ENCODE measurements at places on chromosomes 3 and 15.

GRCh38 chr15:57517030-57517671 lies 74.6 kb upstream of the MYZAP start:
- DNase-seq = no peak

DNA sequence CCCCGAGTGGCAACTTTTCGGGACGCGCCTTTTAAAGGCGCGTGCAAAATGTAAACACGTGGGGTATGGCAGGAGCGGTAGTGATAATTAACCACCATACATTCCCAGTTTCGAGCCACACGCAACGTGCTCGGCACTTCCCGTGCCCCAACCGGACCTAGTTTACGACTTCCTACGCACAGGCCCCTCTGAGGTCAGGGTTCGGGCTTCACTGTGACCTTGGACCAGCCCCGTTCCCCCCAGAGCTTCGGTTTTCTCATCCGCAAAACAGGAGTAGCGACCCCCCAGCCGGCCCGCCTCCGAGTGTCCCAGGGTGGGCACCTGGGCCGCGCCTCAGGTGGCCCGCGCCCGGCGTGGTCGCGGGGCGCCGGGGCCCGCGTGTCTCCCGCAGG lies 451 bp downstream of the CHCHD4 start:
- DNase-seq = peak; percentile 29

GRCh38 chr15:93052090-93052879 lies 36.7 kb downstream of the RGMA start:
- DNase-seq = no peak

- no peak for DNase-seq
These were observed 15.3 kb upstream of the CCNDBP1 start for GRCh38 chr15:43169888-43170287.

- peak; percentile 61 for DNase-seq
These were observed 1.8 kb upstream of the SCN5A start for GRCh38 chr3:38651153-38651789.

DNA sequence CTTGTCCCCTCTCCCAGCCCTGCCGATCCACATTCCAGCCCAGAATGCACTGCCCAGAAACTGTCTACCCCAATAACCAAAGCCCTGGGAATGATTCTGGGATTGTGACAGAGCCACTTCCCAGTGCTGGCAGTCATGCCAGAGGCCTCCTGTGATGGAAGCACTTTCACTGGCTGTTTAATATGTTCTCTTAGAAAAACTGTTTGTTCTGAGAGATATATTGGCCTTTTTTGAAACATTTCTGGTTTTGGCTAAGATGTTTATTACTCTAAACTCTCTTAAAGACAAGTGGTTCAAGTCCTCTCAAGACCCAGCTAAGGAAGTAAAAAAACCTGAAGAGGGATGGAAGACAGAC lies 74.0 kb upstream of the HACD2 start:
- no peak for DNase-seq

DNA sequence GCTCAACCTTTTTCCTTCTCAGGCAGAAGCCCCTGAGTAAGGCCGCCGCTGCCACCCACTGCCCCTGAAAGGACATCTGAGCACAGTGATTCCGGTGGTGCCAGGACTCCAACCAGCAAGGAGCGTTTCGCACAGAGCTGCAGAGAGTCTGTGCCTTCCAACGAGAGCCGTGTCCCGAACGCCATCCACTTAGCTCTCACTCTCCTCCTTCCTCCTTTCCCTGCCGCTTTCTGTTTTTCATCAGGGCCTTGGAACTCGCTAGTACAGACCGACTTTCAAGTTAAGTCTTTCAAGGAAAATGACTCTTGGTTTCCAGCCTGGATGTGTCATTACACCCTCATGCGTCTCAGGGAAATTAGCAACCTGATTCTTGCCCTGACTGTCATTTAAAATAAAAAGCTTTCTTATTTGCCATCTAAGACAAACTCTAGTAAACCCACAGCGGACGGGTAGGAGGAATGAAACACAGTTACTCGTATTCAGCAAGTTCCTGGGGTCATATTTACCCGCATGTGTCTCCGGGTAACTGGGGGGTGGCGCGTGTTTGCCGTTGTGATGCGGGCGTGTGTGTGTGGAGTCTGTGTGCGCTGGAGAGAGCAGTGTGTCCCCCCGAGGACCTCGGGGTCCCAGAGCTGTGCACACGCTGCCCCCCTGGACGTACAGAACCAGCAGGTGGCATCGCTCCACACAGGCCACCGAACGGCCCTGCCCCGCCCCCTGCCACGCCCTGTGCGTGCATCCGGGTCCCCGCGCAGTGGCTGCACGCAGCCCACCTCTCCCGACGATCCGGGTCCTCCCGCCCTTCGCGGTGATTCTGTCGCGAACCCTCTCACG lies 30.4 kb upstream of the ALDH1A3 start:
- DNase-seq = peak; percentile 20

DNA sequence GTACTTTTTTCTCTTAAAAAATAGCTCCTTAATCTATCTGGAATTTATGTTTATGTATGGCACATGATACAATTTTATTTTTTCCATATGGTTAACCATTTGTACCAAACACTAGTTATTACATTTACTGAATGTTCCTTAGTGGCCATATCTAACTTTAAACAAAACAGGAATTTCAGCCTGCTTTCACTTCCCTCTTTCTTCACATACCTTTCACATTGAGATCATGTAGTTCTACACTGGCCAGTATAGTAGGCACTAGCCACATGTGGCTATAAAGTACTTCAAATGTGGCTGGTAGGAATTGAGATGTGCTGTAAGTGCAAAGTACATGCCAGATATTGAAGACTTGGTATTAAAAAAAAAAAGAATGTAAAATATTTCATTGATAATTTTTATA lies 4.7 kb upstream of the RYK start:
- no peak for DNase-seq

- DNase-seq = no peak
These were observed 43.2 kb upstream of the POLG start for GRCh38 chr15:89377842-89378295.

- DNase-seq = no peak
These were observed 60.8 kb upstream of the EPHA3 start for GRCh38 chr3:89046661-89047060.

DNA sequence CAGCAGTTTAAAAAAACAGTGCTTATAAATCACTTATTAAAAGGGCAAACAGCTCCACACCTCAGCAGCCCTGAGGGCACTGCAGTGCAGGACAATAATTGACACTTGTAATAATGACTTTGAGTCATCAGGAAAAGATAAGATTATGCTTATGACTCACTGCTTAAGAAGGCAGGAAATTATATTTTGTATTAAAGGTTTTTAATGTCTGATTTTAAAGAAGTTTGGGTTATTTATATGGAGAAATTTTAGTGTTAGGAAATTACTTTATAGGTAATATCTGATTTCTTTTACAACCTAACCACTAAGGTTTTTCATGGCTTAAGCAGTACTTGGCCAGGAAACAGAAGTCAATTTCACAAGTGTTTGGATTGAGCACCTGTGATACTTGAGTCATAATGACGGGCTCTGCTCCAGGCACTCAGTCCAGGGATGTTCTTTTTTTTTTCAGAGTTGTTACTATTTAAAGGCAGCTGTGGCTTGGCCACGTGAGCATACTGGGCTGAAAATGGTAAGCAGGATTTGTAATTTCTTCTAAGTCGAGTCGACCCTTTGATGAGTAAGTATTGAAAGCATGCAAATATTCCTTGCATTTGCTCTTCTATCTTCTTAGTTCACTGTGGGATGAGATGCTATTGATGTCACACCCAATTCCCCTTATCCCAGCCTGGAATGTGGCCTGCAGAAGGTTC lies 21.6 kb upstream of the SLC6A20 start:
- DNase-seq = no peak

- DNase-seq = no peak
These were observed 74.5 kb downstream of the TBC1D2B start for GRCh38 chr15:78002996-78003395.

DNA sequence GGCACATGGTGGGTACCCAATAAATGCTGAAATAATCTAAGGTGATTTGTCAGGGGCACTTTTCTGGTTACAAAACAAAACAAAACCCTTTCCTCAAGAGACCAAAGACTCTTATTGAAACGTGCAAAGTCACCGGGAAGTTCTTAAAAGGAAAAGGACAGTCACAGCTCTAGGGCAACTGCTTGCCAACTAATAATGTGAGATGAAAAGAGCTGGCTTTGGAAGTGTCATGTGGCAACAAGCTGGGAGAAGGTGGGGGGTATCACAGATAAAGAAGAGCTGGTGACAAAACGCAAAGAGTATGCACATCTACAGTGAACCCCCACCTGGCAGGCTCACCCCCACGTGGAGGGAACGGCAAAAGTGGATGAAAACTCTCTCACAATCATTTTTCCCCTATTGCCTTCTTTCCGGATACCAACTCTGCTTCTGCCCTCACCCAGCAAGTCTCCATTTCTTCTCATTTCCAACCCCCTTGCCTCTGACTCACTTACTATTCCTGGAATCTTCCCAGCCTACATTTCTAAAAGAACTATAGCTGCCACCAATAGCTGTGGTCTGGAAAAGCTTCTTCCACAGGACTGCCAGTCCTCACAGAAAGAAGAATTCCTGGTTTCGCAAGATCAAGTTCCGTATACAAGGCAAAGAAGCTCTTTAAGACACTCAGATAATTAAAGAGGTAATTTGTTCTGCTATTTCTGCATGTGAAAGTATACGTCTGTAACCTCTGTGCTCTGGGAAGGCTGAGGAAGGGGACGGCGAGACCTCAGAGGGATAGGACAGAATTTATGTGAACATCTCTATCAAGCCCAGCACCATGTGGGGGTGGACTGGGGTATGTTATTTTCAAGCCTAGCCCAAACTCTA lies 21.8 kb upstream of the ANPEP start:
- no peak for DNase-seq

DNA sequence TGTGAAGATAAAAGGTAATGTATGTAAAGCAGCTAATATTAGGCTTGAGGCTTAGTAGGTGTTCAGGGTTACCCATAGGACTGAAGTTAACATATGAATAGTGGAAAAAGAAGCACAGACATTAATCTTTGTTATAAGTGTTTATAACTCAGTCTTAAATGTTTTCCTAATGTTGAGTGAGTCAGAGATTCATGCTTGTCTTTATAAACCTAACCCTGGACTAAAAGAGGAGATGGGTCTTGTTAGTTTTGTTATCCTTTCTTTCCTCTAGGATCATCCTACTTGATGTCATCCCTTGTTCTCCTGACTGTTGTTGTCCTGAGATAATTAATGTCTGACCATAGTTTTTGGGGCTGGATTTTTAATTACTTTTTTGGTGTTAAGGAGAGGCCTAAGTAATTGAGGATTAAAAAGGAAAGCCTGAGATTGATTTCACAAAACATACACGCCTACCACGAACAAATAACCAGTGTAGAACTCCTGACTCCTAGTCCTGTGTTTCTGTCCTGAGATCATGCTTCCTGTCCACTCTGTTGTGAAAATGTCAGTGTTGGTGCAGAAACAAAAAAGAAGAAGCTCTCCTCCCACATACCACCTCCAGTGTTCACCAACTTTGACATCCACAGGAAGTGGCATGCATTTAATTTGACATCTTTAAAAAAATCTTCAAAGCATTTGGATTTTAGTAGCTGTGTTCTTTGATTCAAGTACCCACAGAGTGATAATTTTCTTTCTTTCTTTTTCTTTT lies 8.4 kb downstream of the MITF start:
- DNase-seq = no peak

- no peak for DNase-seq
These were observed 176.3 kb upstream of the BCL6 start for GRCh38 chr3:187921391-187922074.

DNA sequence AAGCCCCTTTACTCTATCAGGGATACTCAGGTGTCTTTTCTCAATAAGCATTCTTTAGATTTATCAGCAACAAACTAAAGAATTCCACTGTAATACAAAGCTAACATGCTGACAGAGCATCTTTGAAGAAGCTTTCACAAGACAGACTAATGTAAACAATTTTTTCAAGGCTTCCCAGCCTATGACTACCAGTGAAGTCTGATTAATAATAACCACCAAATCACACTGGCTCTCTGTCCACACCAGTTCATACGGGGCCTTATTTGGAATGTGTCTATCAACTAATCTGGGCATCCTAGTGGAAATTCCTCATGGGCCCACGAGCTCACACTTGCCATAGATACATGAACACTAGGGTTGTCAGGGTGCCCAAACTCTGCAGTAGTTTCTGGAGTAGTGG lies 84.5 kb downstream of the EFL1 start:
- DNase-seq = no peak

GRCh38 chr3:87219611-87220010 lies 7.5 kb upstream of the CHMP2B start:
- DNase-seq = no peak

DNA sequence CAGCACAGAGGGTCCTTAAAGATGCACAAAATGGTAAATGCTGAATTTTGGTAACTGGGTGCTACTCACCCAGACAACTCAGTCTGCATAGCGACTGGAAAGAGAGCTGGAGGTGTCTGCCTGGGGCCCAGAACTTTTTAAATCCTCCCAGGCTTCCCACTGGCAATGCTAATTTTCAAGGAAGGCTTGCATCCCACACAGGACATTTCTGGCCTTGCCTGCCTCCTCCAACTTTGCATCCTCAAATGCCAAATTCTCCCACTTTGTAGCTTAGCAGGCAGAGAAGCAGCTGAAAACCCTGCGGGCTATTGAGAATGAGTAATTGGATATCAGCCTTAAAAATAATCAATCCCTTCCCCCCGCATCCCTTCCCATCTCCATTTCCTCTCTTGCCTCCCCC lies 656.6 kb upstream of the ADAMTS9 start:
- no peak for DNase-seq

DNA sequence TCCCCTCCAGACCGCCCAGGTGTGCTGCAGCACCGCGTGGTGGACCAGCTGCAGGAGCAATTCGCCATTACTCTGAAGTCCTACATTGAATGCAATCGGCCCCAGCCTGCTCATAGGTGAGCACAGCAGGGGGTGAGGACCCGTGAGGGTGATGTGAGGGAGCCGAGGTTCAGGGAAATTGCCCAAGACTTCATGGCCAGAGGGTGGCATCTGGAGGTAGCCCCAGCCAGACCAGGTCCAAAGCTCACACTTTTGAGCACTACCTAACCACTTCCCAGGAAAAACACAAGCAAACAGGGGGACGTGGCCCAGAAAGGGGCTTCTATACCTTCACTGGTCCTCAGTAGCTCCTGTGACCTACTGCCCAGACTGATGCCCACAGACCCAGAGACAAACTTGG lies 33.8 kb downstream of the NR1I2 start:
- no peak for DNase-seq

DNA sequence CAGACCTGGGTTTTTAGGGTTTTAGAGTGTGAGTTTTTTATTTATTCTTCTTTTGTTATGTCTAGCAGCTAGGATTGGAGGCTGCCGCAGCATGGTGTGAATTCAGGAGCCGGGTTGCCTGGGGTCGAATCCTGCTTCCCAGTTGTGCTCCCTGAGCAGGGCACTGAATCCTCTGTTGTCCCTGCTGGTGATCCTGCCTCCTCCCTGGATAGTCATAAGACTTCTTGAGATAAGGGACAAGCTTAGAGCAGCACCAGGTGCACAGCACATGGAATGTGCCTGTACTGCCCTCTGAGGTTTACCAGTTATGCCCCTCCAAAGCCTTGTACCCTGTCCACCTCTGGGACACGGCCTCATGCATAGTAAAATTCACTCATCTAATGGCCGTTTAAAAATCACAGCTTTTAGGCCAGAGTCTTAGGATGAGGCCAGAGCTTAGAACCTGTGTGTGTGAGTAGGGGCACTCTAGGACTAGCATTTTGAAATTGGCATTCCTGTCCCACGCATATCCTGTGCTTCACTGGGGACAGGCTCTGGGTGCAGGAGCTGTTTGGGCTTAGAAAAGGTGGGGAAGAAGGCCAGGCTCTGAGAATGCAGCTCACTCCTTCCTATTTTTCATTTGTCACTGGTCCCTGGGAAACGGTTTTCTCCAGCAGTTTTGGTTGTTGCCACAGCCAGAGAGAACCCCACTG lies 47.7 kb downstream of the CHCHD6 start:
- DNase-seq = no peak
